ENCODE measurements at places on chromosomes 11 and 22. TPM values are rescaled to one million over a fixed set of nuclear protein-coding genes. Genes with fewer than 3 reads are reported as not detected.

Gene C11orf91
- total RNA-seq, result not detected

DNA sequence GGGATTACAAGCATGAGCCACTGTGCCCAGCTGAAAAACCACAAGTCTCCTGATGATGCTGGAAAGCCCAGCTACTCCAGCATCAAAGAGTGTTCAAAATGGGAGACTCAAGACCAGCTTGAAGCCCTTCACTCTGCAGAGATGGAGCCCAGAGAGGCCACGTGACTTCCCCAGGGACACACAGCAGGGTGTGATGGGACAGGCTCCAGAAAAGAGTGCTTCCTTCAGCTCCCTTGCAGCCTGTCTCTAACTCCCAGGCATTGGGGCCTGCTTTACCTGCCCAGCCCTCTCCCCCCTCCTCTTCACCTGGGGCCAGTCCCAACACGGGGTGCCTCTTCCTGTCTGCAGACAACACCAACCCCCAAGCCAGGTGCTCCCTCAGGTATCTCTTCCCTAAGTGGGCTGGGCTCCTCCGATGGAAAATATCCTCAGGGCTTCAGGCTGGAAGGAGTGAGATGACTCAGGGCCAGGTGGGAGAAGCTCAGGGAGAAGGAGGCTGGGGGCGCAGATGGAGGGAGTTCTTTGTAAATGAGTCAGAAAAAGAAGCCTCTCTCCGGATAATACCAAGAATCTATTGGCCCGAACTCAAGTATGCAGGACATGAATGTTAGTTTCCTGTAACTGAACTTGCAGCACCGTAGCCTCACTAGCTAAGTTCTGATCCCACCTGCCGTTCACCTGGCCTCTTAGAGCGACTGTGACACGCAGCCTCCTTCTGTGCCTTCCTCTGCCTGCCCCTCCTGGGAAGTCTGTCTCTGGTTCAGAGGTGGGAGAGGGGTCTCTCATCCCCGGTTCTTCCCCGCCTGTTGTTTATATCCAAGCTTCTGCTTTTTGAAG is 326.6 kb downstream of the MN1 start:
- DNase-seq, result peak; percentile 90

- peak; percentile 29 for DNase-seq
Measured at GRCh38 chr11:76736773-76737495, 46.2 kb upstream of the TSKU start.

DNA sequence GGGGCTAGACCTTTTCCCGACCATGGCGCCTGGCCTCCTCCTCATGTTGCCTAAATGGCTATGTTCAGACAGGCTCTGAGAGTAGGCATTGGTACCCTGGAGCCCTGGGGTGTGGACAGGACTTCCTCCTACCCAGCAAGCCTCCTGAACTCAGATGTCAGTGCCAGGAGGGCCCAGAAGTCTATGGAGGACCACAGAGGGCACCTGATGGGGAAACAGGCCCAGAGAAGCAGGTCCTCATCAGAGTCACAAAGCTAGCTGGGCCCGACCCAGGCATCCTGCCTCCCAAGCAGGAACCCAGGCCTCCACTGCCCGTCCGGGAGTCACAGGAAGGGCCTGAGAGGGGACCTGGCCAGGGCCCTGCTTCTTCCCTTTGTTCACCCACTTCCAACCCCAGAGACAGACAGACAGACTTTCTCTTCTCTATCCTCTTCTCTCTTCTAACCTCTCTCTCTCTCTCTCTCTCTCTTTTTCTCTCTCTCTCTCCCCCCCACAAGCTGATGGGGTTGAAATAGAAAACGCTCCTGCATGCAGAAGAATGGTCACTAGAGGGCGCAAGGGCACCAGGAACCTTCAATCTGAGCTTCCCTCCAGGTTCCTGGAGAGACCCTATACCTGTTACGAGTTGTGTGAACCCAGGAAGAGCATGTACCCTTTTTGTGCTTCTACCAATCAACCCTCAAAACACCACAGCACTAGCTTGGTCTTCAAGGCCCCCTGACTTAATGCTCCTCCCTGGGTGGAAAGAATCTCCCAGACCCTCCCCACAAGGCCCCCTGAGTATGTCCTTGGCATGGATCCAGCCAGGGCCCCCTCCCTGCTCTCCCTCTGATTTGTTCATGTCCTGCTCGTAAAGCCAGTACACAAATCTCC is 27.1 kb downstream of the ARAP1 start:
- peak; percentile 90 for DNase-seq

Data from muscle of leg (tissue), 16 donors.